ENCODE measurements at places on chromosomes 11 and 22.

GRCh38 chr11:76602431-76602861 lies 68.1 kb downstream of the LRRC32 start:
- DNase-seq = no peak

DNA sequence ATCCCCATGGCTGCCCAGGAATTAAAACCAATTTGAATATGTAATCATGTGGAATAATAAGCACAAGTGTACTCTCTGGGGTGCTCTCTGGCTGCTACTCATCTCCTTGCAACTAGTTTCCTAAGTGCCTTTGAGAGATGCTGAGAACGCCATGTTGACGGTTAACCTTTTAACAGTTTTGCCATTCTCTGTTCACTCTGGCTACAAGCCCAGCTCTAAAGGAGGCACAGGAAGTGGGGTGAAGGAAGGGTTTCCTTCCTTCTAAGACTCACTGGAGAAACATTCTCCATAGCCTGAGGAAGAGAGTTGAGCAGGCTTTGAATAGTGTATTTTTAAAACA lies 122.0 kb upstream of the ZC3H12C start:
- DNase-seq = no peak

- DNase-seq = no peak
These were observed 564 bp downstream of the LRRC51 start for GRCh38 chr11:72081184-72081644.

DNA sequence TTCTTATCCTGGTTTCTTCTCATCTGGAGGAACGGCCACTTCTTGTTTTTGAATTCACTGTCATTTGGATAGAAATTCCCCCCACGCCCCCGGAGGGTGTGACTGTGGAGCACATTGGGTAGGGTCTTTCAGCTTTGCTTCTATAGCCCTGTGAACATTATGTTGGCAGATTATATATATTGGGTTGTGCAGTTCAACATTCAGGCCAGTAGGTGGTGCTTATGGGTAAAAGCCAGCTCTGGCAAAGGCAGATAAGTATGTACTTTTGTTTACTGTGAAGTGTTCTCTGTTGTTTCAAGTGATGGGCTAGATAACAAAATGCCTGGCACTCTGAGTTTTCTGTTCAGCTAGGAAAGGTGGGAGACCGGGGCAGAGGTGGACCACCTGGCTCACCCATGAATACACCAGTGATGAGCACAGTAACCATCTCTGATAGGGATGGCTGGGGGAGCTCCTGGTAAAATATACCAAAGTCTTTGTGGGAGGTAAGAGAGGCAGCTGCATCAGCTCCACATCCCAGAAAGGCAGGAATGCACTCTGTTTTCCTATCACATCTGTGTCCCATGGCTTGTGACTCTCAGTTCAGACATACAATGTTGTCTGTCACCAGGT lies 1348.2 kb upstream of the RAG2 start:
- peak; percentile 59 for DNase-seq

GRCh38 chr11:65899356-65900124 lies 648 bp downstream of the FOSL1 start:
- peak; percentile 67 for DNase-seq
